Dermis blood vessel endothelial cell (primary cell): ENCODE measurements at places on chromosomes 6 and 20.

DNA sequence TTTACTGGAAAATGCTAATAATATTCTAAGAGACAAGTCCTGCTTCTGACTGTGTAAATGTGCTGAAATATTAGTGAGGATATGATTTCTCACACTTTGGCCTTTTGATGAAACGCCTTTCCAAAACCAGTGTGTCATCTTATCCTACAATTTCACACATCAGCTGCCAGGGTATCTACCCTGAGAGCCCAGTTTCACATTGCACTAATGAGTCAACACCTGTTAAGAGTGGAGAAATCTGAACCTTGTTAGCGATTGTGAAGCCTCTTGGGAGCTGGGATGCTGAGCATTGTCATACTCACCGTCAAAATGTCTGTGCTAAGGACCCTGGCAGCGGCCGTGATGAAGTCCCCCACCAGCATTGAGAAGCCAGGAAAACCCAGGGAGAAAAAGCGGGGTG is 166.0 kb downstream of the RALGAPA2 start:
- no peak for DNase-seq

GRCh38 chr6:158938811-158939254 is 61.2 kb downstream of the RSPH3 start:
- DNase-seq, result no peak

DNA sequence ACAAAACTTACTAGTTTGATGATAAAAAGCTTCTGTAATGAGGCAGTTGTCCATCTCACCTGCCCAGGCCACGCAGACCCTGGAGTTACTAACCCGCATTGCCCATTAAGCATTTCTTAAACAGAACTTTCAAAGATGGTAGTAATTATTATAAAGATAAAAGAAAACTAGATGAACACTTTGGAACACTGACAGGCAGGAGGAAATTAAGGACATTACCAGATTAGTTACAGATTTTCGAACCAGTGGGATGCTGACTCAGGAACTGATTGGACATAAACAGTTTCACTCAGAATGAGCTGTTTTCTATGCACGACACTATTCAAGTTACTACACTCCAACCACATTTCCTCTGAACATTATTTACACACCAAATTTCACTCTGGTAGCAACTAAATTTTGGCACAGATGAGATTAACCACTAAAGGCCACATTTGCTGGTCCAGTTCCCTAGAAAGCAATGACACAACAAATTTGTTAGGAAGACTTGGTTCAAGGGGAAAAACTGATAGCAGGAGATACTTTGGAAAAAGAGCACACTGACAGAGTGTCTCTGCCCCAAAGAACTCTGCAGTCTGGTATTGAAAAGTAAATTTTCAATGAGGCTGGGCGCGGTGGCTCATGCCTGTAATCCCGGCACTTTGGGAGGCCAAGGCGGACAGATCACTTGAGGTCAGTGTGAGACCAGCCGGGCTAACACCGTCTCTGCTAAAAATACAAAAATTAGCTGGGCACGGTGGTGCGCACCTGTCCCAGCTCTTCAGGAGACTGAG is 3.0 kb downstream of the ROMO1 start:
- DNase-seq, result no peak

GRCh38 chr6:30131947-30132497 is 3.9 kb upstream of the TRIM40 start:
- DNase-seq, result no peak

DNA sequence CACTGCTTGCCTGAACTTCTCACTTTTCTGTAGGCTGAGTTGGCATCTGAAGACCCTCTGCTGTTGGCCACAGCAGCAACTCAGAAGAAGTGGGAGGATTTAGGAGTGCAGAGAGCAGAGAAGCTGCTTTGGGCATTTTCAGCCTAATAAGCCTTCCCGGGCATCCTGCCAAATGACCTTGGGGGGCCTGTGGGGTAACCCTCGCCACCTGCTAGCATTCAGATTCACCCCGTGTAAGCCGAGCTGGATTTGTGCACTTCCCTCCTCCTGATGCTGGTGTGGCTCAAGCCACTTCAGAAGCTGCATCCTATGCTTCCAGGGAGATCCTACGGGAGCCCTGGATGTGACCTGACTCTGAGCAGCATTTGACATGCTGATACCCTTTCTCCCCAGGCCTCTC is 114.8 kb downstream of the LRFN2 start:
- DNase-seq, result no peak

DNA sequence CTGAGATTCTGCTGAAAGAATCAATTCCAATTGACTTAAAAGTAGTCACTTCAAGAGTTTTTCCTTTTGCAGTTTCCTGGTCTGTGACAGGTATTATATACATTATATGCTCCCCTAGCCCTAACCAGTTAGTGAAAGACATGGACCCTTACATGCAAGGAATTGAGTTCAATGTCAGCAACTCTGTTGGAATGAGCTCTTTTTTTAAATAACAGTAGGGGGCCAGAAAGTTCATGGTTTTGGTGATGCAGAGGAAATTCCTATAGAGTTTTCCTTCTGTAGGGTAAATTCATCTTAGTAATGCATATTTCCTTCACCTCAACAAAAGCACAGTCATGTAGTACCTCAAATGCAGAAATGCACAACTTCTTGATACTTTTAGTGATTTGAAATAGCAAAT is 172.2 kb downstream of the KIF6 start:
- no peak for DNase-seq

GRCh38 chr6:84867521-84867920 is 103.1 kb upstream of the TBX18 start:
- DNase-seq, result no peak

DNA sequence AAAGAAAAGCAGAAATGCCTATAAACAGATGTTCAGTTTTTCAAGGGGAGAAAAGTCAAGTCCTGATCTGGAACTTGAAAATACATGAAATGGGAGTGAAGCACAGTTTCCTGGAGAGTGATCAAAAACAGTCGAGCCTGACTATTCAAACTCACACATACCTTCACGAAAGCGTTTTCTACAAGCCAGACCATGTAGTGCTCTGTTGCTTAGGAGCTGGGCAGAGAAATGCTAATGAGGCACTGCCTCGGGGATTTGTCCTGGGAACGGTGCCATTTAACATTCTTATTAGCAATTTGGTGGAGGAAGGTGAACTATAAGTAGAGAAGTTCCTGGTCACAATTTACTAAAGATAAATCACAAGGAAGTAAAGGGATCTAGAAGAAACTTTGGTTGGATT is 5.9 kb downstream of the NHSL1 start:
- peak; percentile 62 for DNase-seq

GRCh38 chr6:149024361-149024760 is 277.5 kb downstream of the UST start:
- no peak for DNase-seq

GRCh38 chr20:13250251-13250650 is 29.2 kb downstream of the ISM1 start:
- DNase-seq, result no peak

DNA sequence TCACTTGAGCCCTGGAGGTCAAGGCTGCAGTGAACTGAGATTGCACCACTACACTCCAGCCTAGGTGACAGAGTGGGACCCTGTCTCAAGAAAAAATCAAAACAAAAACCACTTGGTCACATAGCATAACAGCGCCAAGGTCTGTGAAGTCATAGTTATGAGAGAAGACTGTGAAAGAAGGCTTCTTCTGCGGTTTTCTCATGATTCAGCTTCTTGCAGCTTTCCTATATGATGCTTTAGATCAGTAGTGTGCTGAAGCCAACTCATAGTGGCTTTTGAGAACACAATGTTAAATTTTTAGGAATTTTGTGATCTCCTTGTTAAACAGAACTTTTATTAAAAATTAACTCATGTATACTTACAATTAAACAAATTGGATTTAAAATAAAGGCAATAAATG is 136.2 kb upstream of the GLP1R start:
- DNase-seq, result no peak

DNA sequence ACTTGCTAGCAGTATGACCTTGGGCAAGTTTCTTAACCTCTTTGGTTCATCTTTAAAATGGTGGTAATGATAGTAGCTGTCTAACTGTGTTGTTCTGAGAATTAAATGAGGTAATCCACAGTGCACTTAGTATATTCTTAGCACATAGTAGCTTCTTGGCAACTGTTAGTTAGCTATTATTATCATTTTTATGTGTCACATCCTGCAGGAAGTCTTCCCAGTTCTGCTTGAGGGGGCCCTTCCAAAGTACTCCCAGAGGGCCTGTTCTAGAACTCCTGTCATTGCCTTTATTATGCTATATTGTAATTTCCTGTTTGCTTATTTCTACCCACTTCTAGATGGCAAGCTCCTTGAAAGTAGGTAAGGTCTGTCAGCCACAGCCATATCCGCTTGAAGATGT is 30.6 kb downstream of the ANKS1A start:
- peak; percentile 83 for DNase-seq

DNA sequence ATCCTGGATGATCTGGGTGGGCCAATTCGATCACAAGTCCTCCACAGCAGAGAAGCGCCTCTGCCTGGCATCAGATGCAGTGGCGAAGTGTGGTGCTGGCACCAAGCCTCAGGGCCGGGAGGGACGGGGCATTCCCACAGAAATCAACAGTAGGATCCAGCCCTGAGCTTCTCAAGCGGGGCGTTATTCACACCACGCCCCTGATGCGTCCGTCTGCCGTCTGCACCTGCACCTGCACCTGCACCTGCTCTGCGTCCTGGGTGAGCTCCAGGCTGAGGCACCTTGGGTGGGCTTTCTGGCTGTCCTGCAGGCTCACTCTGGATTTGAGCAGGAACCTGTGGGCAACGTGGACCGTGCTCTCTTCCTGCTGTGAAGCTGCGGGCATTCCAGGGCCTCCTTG is 13.8 kb upstream of the NTSR1 start:
- DNase-seq, result no peak

DNA sequence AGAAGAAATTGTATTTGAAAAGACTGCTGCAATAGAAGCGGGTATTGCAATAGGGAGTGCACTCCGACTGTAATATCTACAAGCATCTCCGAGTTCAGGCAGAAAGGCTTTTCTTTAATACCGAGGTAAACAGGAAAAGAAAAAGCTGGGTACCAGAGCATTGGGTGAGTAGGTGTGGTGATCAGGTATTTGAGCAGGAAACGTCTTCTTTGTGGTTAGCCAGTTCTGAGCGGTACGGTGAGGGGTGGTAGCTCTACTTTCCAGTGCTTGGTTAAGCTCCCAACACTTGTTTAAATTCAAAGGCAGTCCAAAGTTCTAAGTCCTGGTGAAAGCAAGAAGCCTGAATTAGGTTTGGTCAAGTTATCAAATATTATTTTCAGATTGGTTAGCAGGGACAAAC is 404.1 kb downstream of the LMBRD1 start:
- no peak for DNase-seq

DNA sequence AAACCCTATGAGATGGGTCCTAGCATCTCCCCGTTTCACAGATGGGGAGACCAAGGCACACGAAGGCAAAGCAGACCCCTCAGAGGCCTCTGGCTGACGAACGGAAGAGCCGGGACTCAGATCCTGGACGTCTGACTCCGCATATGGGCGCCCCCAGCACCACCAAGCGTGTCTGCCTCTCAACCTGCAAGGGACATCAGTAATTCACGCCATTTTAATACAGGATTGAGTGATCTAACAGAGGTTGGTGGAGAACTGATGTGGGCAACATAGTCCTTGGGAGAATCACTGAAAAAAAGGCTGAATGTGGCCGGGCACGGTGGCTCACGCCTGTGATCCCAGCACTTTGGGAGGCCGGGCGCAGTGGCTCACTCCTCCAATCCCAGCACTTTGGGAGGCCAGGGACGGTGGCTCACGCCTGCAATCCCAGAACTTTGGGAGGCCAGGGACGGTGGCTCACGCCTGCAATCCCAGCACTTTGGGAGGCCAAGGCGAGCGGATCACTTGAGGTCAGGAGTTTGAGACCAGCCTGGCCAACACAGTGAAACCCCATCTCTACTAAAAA is 206.6 kb downstream of the DLL1 start:
- no peak for DNase-seq

GRCh38 chr6:136719280-136720044 is 72.8 kb downstream of the MAP3K5 start:
- DNase-seq, result no peak
